ENCODE measurements at places on chromosomes 5 and 9. TPM values are rescaled to one million over a fixed set of nuclear protein-coding genes. Genes with fewer than 3 reads are reported as not detected.

Gene CTSV
- polyA plus RNA-seq, result 3.0 TPM

Gene SPINK13
- 1.2 TPM for polyA plus RNA-seq

Gene PAPPA
- 0.42 TPM for polyA plus RNA-seq

Gene GHR
- polyA plus RNA-seq, result 21.2 TPM

Gene CD14
- 17.2 TPM for polyA plus RNA-seq

Gene RNF183
- polyA plus RNA-seq, result 0.63 TPM

Gene NMUR2
- polyA plus RNA-seq, result 0.34 TPM

Gene PCDHA1
- polyA plus RNA-seq, result 0.08 TPM

Gene ADAMTS16
- polyA plus RNA-seq, result 0.71 TPM

Gene CORO2A
- 7.4 TPM for polyA plus RNA-seq

Gene CD74
- 121 TPM for polyA plus RNA-seq

Gene MCTP1
- polyA plus RNA-seq, result 3.2 TPM

Gene N4BP3
- polyA plus RNA-seq, result 15.9 TPM

Gene EGFLAM
- 14.3 TPM for polyA plus RNA-seq
